ENCODE measurements at places on chromosomes 2 and 18.

DNA sequence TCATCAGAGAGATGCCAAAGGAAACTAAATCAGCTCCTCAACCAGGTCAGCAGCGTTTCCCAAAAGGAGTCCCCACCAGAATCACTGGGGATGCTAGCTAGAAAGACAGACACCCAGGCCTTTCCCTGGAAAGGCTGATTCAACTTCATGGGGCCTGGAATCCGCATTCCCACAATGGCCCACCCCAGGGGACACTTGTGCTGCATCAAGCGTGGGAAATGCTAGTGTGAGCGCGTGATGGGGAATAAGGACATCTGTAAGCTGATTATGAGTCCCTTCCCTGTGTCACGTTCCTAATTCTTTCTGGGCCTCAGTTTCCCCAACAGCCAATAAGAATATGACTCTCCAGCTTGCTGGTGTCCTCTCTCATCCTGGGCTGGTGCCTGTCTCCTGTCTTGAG, 2.2 kb upstream of the WNT10A start:
- DNase-seq, result no peak

DNA sequence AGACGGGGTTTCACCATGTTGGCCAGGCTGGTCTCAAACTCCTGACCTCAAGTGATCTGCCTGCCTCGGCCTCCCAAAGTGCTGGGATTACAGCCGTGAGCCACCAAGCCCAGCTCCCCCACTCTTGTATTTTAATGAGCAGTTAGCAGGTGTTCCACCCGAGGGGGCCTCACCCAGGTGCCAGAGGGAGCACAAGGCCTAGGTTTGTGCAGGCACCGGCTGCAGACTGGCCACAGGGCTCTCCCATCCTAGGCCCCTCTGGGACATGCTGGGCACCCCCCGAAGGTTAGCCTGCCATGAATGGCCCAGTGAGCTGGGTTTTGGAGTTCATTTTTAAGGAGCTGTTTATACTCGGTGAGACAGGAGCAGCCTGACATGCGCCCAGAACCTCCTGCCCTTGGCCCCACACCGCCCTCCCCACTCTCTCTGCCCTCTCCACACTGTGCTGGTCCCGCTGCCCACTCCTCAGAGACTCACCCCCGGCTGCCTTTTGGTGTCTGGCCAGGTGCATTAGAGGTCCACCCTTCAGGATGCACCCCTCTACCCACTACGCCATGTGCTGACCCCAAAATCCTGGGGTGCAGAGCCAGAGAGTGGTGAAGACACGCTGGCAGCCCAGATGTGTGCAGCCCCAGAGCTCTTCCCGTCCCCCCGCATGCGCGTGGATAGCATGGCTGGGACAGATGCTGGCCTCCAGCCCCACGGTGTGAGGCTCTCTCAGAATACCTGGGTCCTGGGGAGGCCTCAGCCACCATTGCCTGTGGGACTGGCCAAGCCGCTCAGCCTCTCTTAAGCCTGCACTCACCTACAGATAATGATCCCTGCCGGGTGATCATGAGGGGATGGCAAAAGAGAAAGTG, 11.2 kb upstream of the KLF11 start:
- no peak for DNase-seq

DNA sequence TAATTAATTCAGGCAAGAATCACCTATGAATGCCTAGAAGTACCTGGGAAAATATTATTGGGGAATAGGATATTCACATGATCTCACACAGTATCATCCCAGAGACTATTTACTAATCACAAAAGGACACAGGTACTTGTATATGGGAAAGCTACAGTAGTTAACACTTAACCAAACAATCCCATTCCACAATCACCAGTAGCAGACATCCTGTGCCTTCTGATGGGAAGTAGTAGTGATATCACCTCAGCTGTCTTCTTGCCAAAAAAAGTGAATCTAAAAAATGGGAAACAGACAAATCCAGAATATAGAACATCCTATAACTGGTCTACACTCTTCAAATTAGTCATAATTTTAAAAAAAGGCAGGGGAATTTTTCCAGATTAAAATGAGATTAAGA, 75.6 kb upstream of the CCDC150 start:
- DNase-seq, result no peak

- no peak for DNase-seq
Measured at GRCh38 chr2:31957354-31958139, 53.3 kb downstream of the MEMO1 start.

DNA sequence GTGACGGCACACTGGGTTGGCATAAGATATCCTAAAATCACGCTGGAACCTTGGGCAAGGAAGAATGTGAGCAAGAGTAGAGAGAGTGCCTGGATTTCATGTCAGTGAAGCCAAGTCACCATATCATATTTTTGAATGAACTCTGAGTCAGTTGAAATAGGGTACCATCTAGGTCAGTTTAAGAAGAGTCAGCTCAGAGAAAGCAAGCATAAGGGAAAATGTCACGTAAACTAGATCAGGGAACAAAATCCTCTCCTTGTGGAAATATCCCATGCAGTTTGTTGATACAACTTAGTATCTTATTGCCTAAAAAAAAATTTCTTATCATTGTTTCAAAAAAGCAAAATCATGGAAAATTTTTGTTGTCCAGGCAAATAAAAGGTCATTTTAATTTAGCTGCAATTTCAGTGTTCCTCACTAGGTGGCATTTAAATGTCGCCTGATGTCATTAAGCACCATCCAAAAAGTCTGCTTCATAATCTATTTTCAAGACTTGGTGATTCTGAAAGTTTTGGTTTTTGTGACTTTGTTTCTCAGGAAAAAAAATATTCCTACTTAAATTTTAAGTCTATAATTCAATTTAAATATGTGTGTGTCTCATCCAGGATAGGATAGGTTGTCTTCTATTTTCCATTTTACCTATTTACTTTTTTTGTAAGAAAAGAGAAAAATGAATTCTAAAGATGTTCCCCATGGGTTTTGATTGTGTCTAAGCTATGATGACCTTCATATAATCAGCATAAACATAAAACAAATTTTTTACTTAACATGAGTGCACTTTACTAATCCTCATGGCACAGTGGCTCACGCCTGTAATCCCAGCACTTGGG, 19.6 kb downstream of the RSAD2 start:
- peak; percentile 52 for DNase-seq

DNA sequence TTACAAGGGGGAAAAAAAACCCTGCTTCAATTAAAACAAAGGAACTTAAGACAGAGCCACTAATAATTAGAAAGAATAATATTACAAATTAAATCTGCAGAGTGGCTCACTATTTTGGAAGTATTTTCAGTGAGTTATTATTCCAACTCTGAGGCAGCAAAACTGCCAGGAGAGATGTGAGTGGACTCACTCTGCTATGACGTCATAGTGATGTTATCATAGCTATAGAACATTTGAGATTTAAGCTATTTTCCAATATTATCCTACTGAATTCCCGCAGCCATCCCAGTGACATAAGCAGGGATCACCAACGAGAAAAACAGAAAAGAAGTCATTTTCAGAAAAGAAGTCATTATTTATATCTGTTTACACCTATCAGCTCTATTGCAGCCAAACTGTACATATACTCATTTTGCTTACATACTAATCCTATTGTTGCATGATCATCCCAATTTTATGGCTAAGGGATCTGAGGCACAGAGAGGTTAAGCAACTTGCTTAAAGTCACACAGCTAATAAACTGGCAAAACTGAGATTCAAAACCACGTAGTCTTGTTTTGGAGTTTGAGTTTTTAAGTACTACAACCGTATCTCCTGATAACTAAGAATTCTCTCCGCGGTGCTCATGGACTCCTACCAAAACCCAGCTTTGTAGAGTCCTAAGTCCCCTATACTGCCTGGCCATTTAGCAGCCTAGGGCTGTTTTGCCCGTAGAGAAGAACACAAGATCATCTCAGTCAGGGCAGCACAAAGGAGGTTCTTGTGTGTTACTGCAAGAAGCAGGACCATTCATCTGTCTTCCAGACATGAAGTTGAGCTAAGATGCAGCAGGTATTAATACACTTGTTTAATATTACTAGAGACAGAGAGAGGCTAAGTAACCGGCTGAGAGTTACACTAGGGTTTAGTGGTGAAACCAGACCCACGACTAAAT, 299.8 kb downstream of the TCF4 start:
- no peak for DNase-seq

- DNase-seq, result no peak
Measured at GRCh38 chr2:160474891-160475787, 18.5 kb downstream of the RBMS1 start.

DNA sequence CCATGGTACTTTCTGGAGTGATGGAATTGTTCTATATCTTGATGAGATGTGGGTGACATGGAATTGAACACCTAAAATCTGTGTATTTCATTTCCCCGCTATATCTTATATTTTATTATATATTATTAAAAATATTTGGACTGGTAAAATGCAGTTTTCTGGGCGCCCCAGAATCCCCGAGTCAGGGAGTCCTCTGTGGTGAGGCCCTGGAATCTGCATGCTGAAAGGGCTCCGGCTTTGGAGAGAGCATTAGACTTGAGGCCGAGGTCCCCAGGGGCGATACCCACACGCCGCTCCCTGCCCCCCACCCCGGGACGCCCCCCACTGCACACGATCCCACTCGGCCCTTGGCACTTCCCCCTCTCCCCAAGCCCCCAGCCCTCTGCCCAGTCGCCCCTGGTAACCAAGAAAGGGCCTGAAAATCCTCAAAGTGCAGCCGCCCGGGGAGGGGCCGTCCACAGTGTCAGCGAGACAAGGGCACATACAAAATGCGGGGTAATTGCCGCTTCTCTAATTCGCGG, 126.0 kb downstream of the ZFP36L2 start:
- no peak for DNase-seq

DNA sequence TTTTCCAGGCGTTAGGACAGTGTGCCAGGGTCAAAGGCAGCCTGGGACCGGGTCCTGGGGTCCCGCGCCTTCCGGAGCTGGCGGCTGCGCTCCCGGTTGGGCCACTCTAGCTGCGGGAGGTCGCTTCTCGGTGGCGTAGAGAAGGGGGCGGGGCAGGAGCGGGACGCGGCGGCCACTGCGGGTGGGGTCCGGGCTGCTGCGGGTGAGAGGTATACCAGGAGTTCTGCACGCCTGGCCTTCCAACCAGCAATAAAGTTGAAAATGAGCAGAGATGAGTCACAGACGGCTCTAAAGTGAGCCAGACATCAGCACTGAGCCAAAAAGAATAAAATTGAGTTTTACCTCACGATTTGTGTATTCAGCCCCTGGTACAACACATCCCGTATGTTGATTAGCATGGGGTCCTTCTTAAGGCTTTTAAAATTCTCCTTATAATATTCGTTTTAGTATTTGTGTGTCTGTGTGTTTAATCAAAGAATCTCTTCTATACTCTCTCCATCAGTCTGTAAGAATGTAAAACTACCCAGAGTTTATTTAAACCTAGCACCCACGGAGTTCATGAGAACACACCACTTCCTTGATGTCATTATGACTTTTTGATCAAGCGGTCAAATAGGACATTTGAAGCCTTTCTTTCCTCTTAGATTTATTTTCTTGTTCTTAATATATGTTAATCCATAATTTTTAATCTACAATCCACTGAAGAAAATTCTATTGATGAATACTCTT, at the start of gene C1GALT1C1L:
Gene C1GALT1C1L, minus strand, starts transcription at position 108 of the 729 bp plus-strand sequence. Its CDS starts 107 bp downstream, at position 1.
- DNase-seq, result no peak

Data from Jurkat, Clone E6-1 (cell line).